Activated CD4-positive, alpha-beta T cell treated with anti-CD3 and anti-CD28 coated beads for 48 hours (primary cell): ENCODE measurements at places on chromosomes 1 and 21.
A peak's percentile ranks its signal among the peaks of the same experiment; 100 is the strongest.

- no peak for DNase-seq
Observed at GRCh38 chr21:29449306-29449950, 150.7 kb downstream of the BACH1 start.

GRCh38 chr1:226281058-226281457 lies 27.9 kb downstream of the LIN9 start:
- DNase-seq, result no peak

DNA sequence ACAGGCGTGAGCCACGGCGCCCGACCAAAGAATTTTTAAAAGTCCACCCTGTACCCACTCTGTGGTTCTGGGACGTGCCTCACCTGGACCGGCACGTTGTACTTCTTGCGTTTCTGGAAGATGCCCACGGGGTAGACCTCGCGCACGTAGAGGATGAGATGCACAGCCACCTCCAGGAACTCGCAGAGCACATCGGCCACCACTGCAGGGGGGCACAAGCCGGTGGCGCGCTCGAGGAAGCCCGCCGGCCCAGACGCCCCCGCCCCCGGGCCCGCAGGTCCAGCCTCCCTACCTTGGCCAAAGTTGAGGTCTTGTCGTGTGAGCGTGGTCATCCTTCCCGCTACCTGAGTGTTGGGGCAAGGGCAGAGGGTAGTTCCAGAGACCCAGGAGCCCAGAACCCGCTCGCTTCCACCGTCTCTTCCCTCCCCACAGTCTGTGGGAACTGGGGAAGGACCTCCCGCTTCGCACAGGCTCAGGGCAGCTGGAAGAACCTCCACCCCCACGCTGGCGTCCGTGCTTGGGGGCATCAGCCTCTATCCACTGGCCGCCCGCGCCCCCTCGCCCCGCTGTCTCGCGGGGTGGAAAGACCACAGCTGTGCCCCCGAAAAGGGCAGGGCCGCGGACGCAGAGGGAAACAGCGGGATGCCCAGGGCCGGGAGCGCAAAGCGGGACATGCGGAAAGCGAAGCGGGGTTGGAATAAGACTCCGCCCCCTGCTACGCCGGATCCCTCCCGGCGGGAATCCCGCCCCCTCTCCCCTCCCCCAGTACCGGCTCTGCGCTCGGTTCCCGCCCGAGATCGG lies 478 bp downstream of the MAD2L2 start:
- DNase-seq, result peak; percentile 15

- DNase-seq, result no peak
Observed at GRCh38 chr1:232793944-232794343, 11.3 kb upstream of the MAP10 start.

DNA sequence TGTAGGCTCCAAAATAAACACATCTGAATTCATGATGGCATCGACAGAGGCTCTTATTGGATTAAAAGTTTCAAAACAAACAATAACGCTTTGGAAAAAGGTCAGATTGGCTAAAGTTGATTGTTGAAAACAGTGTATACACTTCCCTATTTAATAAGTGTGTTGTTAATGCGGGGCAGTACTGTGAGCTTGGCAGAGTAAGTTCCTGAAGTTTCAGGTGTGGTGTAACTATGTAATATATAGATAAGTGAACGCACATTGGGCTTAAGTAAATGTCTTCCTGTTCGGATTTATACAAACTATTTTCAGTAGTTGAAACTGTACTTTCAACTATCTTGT lies 810 bp downstream of the ZBTB37 start:
- DNase-seq, result no peak

DNA sequence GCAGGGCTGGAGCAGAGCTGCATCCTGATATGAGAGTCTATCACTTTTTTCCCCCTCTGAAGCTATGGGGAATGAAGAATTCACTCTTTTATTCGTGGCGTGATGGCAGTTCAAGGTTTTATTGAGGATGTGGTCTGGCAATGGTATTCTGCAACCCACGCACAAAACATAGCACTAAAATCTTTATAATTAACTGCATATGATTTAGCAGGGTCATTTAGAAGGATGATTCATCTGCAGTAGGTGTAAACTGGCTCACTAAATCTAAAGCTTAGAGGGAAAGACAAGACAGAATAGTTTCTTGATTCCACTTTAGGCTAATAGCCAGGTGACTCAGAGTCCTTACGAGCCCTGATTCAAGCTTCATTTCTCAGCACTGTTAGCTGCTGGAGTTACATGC lies 25.0 kb upstream of the CHRM3 start:
- no peak for DNase-seq

DNA sequence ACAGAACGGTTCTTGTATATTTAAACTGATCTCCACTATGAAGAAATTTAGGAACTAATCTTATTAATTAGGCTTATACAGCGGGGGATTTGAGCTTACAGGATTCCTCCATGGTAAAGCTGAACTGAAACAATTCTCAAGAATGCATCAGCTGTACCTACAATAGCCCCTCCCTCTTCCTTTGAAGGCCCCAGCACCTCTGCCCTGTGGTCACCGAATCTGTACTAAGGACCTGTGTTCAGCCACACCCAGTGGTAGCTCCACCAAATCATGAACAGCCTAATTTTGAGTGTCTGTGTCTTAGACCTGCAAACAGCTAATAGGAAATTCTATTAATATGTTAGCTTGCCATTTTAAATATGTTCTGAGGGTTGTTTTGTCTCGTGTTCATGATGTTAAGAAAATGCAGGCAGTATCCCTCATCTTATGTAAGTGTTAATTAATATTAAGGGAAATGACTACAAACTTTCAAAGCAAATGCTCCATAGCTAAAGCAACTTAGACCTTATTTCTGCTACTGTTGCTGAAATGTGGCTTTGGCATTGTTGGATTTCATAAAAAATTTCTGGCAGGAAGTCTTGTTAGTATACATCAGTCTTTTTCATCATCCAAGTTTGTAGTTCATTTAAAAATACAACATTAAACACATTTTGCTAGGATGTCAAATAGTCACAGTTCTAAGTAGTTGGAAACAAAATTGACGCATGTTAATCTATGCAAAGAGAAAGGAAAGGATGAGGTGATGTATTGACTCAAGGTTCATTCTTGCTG lies 147.2 kb downstream of the NR5A2 start:
- no peak for DNase-seq

- no peak for DNase-seq
Observed at GRCh38 chr1:209256766-209257350, 326.7 kb upstream of the CAMK1G start.

GRCh38 chr1:50346621-50347020 lies 76.6 kb downstream of the DMRTA2 start:
- DNase-seq, result no peak

DNA sequence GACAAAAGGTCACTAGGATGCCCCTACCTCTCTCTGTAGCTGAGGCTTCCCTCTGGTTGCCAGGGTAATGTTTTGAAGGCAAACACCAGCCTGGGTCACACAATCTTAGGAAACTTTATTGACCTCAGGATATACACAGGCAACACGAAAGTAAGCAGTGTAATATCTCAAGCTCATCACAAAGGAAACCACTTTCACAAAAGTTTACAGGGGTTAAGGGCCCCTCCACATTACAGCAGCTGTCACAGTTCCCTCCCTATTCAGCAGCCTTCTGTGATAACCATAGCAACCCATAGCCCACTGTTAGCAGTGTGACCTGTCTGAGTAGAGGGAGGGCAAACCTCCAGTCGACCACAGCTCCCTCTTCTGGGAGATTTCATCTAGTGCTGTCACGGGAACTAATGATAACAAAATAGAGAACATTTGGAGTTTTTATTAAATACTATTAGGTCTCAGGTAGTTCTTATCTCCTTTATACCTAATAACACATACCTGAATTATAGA lies 149.8 kb downstream of the PTPRC start:
- peak; percentile 21 for DNase-seq

DNA sequence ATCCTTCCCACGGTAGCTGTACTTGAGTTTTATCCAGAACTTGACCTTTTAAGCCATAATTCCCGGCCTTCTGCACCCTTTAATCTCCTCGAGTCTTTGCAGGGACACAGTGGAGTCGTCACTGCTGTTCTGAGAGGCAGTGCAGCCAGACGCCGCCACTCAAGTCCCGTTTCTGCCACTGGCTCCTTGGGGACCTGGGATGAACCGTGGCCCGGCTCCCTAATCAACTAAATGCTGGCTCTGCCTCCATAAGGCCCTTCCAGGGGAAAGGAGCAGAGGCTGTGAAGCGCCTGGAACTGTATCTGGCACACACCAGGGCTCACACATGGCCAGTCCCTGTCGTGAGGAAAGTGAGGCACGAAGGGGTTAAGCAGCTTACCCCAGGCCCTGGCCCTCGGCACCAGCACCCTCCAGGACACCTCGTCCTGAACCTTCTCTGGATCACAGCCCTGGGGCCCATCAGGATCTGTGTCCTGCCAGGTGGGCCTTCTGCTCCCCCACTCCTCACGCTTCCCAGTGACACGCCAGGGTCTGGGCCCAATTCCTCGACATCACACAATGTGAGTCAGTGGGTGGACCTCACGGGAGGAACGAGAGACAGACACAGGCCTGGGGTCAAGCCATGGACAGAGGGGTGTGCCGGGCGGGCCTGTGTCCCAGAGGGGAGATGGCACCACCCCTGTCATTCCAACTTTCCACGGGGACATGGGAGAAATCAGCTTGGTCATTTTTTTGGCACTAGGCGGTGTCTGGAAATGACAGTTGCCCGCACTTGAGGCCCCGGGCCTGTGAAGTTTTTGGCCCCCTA lies 23.5 kb upstream of the C1orf174 start:
- DNase-seq, result no peak

- no peak for DNase-seq
Observed at GRCh38 chr1:187621951-187622350, 793.2 kb downstream of the PLA2G4A start.

GRCh38 chr1:21313203-21313885 lies 23.1 kb upstream of the ECE1 start:
- no peak for DNase-seq

GRCh38 chr1:9065213-9065751 lies 4.2 kb downstream of the SLC2A5 start:
- DNase-seq, result no peak

DNA sequence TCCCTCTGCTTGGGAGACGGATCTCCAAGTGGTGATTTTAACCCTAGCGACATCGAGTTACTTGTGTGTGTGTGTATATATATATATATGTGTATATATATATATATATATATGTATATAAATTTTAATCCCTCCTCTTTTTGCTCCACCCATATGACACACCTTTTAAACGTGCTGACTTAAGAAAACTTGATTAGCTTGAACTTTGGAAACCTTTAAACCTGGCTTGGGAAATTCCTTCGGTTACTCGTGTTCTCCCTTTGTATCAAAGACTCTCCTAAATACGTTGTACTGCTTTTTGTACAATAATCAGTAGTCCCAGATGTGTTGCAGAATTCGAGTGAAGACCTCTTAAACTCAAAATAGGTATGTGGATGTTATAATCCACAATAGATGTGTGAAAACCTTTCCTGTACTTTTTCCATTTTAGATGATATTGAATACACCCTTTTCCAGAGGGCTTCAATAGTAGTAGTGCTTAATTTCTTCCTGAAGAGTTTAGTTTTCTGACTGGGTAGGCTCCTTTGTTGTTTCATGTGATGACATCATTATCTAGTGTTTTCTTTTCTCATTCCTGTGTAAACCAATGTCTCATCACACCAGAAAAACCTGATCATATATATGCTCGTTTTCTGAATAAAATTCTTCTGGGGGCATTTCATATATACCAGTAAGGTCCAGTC lies 1.4 kb downstream of the RNF11 start:
- no peak for DNase-seq

DNA sequence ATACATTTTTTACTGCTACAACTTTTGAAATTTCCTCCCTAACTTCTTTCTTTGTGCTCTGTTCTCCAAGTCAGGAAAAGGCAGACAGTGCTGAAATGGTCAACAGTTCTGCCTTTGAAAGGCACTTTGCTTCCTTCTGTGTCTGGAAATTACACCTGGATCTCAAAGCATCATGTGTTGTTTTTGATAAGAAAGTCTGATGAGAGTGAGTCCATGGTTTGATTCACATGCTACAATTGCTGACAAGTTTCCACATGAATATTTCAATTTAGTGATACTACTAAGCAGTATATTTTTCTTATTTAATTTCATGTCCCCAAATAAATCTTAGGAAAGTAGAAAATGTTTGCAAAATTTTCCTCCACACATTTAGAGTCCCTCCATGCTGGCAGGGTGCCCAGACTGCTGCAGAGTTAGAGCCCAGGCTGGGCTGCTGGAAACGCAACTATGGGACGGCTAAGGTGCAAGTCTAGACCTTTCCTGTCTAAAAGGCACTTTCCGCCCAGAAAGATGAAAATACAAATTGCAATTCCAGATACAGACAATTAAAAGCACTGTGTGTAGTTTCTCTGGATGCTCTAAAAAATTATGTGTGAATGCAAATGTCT lies 96.6 kb upstream of the RUNX1 start:
- no peak for DNase-seq

DNA sequence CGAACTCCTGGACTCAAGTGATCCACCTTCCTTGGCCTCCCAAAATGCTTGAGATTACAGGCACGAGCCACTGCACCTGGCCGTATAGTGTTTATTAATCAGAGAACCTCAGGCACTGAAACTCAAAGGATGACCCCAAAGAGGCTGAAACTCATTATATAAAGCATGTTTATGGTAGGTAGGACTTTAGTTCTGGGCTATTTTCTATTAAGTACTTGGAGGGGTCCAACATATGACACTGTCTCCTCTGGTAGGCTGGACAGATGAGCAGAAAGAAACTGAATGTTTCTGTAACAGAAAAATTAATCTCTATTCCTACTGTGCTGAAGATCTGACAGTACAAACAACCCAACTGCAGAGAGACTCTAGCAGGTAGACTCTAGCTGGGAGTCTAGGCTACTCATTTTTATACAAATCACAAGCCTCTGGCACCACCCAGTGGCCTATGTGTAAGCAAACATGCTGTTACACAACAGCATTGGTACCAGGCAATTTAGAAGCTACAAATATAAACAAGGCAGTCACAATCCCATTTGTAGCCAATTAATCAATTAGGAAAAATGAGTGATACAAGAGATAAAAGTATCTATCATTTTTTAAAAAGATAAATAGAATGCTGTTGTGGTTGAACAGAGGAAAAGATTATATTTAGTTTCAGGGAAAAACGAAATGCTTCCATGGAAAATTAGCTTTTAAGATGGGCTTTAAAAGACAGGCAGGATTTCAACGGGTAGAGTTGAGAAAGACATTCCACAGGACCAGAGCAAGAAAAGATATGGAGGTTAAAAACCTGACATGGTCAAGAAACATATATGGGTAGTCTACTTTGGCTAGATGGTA lies 10.4 kb downstream of the DCAF8 start:
- DNase-seq, result peak; percentile 58

DNA sequence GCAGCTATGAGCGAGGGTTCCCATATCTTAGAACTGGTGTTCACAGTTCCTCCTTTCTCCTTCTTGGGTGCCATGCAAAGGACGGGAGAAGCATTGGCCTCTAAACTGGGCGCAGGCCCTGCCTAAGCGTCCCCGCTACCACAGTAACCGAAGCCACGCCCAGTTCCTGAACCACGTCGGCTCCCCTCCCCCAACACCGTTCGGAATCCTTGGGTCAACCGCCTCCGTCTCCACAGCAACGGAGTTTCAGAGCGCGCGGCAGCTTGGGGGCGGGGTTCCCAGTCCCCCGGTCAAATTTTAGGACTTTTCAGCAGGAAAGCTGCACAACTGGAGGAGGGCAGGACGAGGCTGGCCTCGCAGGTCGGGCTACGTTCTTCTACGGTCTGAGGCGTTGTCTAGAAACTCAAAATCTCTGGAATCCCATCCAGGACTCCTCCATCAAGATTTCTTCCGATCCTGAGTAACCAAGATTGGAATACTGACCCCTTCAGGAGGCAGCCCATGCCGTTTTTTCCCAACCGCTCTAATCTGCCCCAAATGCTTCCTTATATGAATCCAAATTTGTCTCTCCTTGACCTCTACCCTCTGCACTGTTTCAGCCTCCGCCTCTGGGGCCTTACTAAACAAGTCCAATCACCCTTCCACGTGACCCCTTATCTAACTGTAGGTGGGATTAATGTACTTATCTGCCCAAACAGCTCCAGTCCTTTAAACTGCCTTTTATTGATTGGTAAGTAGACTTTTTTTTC lies at the start of gene SPAG17:
Gene SPAG17 (minus strand): TSS at position 145 of the 749 bp plus-strand sequence. CDS start 71 bp downstream, at position 74.
- DNase-seq, result peak; percentile 29
